ENCODE measurements at places on chromosomes 1 and 21.
A peak's percentile ranks its signal among the peaks of the same experiment; 100 is the strongest.

GRCh38 chr1:62274496-62275485 is 44.4 kb downstream of the KANK4 start:
- DNase-seq, result no peak

- no peak for DNase-seq
Observed at GRCh38 chr1:41572224-41572623, 87.7 kb upstream of the EDN2 start.

DNA sequence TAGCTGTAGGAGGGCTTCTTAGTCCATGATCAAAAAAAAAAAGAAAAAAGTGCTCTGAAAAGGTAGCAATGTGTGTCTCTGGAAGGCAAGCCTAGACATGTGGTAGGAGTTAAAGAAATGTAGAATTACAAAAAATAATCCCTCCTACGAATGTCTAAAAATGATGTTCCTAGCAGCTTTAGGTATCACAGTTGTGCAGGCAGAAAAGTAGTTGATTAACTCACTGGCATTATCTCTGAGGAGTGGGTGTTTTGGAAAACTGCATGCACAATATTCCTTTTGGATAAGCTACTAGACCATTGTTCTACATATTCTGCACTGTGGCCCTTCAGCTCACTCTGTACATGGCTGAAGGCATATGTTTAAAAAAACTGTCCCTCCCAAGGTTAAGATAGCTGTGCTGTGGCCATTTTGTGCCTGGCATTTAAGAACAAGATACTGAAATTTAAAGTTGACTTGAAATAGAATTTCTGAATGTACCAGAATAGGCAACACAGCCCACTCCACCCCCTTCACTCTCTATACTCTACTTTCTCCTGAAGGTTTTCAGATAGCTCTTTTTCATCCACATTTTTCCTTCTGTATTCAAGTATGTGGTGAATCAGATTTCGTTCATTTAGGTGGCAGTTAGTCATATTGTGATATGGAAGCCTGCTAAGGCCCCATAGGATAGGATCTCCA is 463.9 kb upstream of the LRRC7 start:
- DNase-seq, result peak; percentile 48

GRCh38 chr1:92910081-92910480 is 51.2 kb downstream of the DIPK1A start:
- no peak for DNase-seq

- no peak for DNase-seq
Observed at GRCh38 chr1:58442114-58442513, 104.4 kb downstream of the OMA1 start.
